ENCODE measurements at places on chromosomes 5 and 9.

GRCh38 chr5:134132372-134133187, 18.1 kb downstream of the TCF7 start:
- no peak for DNase-seq

- DNase-seq = no peak
Observed at GRCh38 chr5:136364307-136364706, 1.0 kb downstream of the TRPC7 start.

DNA sequence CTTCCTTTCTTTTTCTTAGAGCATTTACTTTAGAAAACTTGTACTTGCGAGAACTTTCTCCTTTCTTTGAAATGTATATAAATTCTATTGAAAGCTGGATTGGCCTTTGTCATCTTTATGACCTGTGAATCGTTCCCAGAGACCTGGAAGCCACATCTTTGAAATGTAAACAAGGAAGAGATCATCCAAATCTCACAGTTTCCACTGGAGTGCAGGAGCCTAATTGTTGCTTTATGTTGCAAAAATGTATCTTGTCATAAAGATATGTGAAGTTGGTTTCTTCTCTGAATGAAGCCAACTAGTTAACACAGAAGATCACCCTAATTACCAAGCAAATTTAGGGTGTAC, 1101.8 kb downstream of the TAF11L14 start:
- DNase-seq = no peak

- no peak for DNase-seq
Observed at GRCh38 chr9:129270903-129271431, 92.9 kb upstream of the IER5L start.

GRCh38 chr5:124972703-124973102, 226.3 kb upstream of the ZNF608 start:
- no peak for DNase-seq

GRCh38 chr5:169634606-169635005, 2.5 kb upstream of the DOCK2 start:
- no peak for DNase-seq

GRCh38 chr5:32565145-32565544, 20.2 kb upstream of the SUB1 start:
- DNase-seq = no peak

DNA sequence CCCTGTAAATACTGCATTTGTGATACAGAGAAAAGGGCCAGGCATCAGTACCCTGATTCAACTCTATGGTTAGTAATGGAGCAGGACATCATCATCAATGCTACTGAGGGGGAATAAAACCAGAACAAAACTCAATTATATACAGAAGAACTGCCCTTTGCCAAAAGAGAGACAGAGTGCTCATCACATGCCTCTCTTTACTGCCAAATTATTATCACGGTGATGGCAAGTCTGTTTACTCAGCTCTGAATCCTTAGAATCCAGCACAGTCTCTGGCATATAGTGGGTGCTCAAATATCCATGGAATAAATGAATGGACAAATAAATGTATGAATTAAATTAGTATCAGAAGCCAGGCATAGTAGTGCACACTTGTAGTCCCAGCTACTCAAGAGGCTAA, 130.2 kb downstream of the TTC39B start:
- no peak for DNase-seq

DNA sequence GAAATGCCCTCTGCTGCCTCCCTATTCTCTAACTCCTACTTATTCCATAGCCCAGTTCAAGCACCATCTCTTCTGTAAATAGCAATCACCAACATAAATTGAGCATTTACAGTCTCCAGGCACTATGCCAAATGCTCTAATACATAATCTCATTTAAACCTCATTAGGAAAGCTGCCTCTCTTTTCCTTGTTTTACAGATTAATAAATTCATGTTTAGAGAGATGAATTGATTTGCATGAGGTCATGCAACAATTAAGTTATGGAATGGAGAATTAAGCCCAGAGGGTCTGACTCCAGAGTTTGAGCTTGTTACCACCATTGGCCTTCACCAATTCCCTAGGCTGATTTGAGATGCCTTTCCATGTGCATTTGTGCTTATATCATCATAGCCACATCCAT, 23.4 kb upstream of the RFX3 start:
- no peak for DNase-seq

GRCh38 chr5:96816991-96817390, 9.2 kb upstream of the ERAP1 start:
- no peak for DNase-seq

GRCh38 chr5:111135946-111136345, 43.8 kb downstream of the WDR36 start:
- DNase-seq = no peak

DNA sequence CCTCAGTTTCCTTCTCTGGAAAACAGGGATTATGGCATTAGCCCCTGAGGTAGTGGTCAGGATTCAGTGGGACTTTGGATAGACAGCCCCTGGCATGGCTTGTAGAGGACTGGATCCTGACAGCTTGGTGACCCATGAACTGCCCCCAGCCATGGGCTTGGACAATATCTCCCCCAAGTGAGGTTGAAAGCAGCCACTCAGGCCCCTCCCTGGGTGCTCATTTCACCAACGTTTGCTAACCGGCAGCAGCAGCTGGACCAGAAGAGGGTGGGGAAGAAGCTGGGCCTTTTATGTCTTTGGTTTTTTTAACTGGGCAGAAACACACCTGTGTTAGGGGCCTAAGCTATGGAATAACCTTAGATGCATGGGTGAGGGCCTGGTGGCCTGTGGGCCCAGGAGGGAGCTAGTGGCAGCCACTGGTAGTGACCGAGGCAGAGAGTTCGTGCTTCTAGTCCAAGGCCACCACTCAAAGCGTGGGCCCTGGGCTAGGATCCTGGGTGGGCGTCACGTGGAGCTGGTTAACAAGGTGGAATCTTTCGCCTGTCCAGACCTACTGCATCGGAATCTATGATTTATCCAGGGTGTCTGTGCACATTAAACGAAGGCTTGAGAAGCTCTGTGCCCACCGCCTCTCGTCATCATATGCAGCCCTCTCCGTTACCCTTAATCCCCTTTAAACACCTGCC, 1.9 kb downstream of the SLC2A8 start:
- DNase-seq = no peak

DNA sequence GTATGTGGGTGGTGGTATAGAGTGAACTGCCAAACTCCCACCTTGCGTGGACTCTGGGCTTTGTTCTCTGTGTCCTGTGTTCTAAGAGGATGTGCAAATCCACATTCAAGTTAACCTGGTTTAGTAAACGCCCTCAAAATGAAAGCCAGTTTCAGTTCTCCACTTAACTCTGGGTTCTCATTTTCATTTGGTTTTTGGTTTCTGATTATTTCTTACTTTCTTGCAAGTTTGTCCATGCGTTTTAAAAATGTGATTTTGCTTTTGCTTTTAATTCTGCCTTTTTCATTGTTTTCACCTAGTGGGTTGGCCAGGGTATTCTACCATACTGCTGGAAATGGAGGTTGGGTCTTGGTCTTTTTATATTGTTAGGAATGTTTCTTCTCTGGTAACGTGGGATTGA, 38.2 kb downstream of the GALNT10 start:
- DNase-seq = no peak

DNA sequence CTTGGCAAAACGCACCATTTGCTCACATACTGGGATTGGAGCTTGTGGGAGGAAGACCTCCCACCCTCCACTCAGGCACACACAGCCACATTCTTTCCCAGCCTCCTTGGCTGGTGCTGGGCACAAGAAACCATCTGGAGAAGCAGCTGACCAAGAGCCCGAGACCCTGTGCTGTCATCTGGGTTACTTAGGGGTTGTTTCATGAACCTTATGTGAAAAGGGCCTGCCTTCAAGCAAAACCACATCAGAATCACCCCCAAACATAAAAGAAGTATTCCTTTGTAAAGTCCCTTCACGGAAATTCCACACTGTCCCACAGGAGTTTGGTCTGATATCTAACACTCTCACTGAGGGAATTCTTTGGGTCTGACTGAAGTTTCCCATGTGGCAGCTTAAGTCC, 172.1 kb downstream of the NR3C1 start:
- DNase-seq = no peak

DNA sequence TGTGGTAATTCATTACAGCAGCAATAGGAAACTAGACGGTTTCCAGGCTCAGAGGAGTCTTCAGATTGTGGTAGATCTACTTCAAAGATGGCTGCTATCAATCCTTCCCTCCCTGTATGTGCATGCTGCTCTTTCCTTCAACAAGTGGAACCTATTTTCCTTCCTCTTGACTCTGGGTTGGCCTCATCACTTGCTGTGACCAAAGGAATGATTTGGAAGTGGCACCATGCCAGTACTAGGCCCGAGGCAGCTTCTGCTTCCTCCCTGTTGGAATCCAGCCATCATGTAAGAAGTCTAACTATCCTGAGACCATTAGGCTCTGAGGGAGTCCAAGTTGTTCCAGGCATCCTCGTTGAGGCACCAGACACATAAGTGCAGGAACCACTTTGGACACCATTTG, 46.5 kb upstream of the MCTP1 start:
- DNase-seq = no peak

- no peak for DNase-seq
Observed at GRCh38 chr9:114291886-114292590, 30.9 kb upstream of the ORM1 start.

DNA sequence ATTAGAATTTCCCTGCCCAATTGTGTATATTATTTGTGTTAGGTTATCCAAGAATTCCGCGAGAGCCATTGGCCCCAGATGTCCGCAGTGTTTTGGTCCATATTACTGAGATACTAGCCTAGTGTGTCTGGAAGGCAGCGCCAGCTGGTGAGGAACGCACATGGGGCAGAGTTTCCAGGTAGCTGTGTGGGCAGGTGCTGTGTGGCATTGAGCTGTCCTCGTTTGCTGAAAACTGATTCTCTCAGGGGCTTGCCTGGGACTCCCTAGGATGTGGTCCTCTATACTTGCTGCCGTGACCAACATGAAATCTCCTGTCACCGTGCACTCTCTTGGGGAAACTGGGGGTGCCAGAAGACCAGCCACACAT, 288.7 kb downstream of the FANCC start:
- DNase-seq = no peak

GRCh38 chr5:82314964-82315758, 37.0 kb upstream of the RPS23 start:
- no peak for DNase-seq

DNA sequence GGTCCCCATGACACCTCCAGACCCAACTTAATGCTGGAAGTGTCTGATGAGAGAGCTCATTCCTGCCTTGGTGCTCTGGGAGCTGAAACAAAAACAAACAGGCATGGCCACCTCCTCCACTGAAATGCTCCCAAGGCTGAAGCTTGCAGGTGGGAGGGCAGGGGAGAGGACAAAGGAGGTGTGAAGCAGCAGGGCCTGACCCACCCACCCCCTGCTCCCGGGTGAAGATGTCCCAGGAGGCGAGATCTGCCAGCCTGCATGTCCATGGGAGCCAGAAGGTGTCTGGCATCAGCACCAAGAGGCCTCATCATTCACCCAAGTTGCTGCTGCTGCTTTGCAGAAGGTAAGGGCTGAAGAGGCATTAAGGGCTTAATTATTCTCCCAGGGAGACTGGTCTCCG, 4.2 kb upstream of the CCIN start:
- no peak for DNase-seq

DNA sequence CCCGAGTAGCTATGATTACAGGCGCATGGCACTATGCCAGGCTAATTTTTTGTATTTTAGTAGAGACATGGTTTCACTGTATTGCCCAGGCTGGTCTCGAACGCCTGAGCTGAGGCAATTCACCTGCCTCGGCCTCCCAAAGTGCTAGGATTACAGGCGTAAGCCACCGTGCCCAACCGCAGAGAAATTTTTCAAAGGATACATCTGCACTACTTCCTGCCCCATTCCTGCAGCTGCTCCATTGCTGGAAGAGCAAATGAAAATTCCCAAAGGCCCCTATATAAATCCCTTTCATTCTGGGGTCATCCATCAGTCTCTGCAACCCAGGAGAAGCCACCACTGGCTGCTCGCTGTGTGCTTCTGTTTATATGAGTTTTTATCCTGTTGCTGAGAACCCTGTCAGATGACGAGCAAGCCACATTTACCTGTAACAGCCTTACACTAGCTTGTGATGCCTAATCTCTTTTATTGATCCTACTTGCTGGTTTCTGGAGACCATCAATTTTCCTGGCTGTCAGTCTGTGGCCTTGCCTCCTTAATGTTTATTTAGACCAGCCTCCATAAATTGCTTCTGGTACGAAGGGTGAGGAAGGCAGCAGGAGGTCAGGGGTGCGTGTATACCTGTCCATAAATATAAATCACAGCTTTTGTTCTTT, 925.3 kb downstream of the TLE4 start:
- no peak for DNase-seq

GRCh38 chr5:74579215-74579614, 61.3 kb downstream of the ENC1 start:
- DNase-seq = no peak

- DNase-seq = no peak
Observed at GRCh38 chr5:138654281-138654867, 79.2 kb upstream of the HSPA9 start.

GRCh38 chr5:7667216-7667767, 183.6 kb downstream of the CFAP90 start:
- peak; percentile 79 for DNase-seq

DNA sequence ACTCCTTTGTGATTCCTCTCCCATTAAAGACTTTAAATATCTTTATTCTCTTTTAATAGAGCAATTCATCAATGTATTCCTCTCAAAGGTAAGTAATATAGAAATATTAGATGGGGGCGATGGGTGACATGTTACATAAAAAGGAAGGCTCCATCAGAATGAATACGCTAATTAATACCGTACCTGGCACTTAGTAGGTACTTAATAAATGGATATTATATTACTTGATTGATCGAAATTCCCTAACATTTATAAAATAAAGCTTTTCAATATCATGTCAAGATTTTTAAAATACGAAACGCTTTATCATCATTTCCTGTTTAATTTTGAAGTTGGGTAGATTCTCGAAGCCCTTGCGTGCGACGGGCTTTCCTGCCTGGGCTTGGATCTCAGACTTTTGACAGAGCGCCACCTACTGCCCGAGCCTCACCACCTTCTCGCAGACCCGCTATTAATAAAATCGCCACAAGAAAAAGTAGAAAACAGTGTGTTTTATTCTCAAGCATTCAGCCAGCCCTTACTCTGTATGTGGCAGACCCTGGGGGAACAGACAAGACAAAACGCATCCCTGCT, 99.4 kb downstream of the C5orf15 start:
- DNase-seq = peak; percentile 25

DNA sequence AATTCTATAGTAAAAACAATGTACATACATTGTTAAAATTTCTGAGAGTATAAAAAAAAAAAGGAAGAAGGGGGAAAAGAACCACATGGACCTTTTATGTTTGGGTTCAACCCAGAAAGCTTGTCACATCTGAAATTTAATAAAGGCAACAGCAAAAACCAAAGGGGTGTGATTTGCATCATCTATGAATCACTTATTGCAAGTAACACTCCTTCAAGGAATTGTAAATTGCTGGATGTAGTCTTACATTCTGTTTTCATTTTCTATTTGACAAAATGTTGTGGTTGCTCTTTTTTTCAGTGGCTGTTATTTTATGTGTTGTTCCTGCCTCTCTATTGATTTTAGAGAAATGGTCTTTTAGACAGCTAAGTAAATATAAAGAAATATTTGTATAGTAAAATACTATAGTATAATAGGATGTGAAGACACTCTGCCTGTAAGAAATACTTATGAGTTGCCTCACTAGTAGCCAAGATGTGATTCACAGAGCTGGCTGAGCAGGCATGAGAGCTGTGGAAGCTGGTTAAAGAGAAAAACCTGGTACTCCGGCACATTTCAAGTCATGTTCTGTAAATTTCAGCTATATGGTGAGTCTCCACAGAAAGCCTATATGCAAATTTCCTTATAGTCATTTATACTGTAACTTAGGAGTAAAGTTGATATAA, 131.1 kb upstream of the CNTLN start:
- no peak for DNase-seq

Measured in keratinocyte (primary cell).